ENCODE measurements at places on chromosomes 7 and 10.

DNA sequence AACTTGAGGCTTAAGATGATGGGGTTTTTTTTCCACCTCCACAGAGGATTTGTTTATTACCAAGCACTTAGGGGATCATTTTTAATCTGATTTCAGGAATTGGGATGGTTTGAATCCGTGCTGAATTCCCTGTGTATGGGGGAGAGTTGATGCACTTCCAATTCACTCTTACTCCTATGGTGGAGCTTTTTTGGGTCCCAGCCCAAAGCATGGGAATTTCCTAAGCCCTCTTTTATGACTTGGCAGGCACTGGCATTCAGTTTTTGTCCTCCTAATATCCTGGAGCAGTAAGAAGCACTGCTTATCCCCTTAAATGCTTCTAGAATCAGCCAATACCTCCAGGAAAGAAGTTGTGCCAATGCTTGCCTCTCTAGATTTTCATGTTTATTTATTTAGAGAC is 78.7 kb downstream of the HYCC1 start:
- DNase-seq, result no peak

GRCh38 chr7:45660201-45660900 is 86.2 kb downstream of the ADCY1 start:
- DNase-seq, result no peak

GRCh38 chr7:54680377-54681005 is 78.5 kb downstream of the SEC61G start:
- DNase-seq, result no peak

DNA sequence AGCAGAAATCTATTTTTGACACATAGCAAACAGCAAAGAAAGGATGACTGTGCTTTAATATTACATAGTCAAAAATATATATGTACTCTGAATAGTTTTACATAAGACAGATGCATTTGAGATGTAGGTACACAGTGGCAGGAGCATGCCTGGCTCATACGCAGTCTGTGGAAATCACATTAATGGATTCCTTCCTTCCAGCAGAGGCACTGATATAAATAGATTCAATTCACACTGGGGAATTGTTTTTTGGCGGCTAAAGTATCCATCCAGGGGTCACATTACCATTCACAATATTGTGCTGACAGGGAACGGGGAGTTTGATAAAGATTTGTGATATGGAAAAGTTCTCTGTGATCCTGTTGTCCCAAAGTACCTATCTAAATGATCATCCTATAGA is 72.5 kb upstream of the AGR3 start:
- DNase-seq, result no peak

GRCh38 chr10:71779641-71780040 is 6.3 kb upstream of the VSIR start:
- no peak for DNase-seq

DNA sequence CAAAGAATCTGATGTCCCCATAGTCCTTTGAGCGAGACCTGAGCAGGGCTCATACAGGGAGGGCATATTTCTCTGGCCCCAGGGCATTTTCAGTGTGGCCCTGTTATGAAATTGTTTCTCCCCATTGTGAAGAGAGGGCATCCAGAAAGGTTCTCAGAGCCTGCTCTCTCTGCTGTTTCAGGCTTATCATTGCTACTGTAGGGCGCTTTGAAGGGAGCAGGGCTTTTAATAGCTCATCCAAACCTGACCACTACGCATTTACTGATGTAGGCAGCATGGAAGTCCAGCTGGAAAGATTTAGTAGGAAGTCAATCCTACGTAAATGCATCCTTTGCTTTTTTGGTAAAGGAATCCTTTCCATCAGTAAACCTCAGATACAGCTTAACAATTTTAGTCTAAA is 68.1 kb downstream of the PRPF18 start:
- DNase-seq, result no peak

- no peak for DNase-seq
These were observed 44.7 kb downstream of the KLF6 start for GRCh38 chr10:3740157-3740871.

GRCh38 chr10:99456931-99457288 is 26.5 kb upstream of the GOT1 start:
- DNase-seq, result no peak

Data from ureter (tissue), 1 donor.